NCI-H345 (cell line): ENCODE measurements at places on chromosomes 3 and 15.
A peak's percentile ranks its signal among the peaks of the same experiment; 100 is the strongest.

GRCh38 chr15:51681303-51681963 is at the start of gene SCG3:
SCG3 (plus strand) TSS chr15:51681503; CDS start chr15:51681756, 253 bp downstream.
- peak; percentile 87 for DNase-seq

DNA sequence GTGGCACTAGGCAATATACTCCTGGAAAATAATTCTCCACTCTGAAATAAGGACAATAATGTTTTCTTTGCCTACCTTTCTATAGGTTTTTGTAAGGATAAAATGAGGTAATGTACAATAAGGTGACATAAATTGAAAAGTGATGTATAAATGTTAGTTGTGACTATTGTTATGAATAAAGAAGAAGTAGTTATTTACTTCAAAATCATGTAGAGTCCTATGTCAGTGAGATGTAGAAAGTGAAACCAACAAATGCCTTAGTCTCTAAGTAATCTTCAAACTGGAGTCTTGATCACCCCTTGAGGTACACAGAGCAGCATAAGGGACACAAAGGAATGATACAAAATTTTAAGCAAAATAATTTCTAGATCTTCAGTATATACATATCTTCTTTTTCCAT is 60.3 kb upstream of the TP63 start:
- DNase-seq = no peak

- no peak for DNase-seq
These were observed 1.6 kb downstream of the NOX5 start for GRCh38 chr15:69016021-69016595.

GRCh38 chr3:77513542-77513941 is 473.6 kb downstream of the ROBO2 start:
- no peak for DNase-seq

- DNase-seq = no peak
These were observed 49.9 kb downstream of the KLF13 start for GRCh38 chr15:31376511-31376910.

GRCh38 chr3:72348357-72348756 is 499.9 kb downstream of the SHQ1 start:
- no peak for DNase-seq

- DNase-seq = no peak
These were observed 99.1 kb downstream of the DAPK2 start for GRCh38 chr15:63947228-63947627.

DNA sequence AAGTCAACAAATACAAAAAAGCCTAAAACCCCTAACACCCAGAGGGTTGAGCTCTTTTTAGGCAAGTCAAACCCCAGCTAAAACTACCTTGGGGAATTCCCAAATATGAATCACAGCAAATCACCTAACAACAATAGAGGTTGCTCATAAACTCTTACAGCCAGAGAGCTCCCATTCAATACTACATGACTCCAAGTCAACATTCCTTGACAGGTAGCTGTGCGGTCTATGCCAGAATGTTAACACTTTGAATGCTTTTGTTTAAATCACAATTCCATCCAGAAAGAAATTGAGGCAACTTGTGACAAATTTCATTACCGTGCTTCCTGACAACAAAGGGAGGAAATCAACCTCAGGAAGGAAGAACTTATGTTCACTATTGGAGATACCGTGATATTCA is 7.5 kb upstream of the UACA start:
- DNase-seq = no peak

DNA sequence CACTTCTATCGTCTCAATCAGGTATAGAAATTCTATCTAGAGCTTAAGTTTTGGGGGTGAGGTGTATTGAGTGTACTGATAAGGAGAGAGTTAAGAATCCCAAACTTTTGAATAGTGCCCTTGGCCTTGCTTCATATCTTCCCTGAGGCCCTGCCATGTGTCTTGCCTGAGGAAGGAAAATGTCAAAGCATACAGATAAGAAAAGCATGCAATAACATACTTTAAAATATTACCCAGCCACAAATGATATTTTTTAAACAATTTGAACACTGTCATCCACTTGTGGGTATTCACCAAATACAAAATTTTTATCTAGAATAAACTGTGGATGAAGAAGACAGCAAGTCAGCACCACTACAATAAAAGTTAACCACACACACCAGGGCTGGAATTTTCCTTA is 631.0 kb upstream of the ALCAM start:
- no peak for DNase-seq

GRCh38 chr3:127552038-127552437 is 38.5 kb downstream of the TPRA1 start:
- no peak for DNase-seq
